ENCODE measurements at places on chromosomes 12 and 14.

GRCh38 chr12:48832321-48833060 is 14.2 kb downstream of the CACNB3 start:
- no peak for DNase-seq

- no peak for DNase-seq
Observed at GRCh38 chr14:82122655-82123054, 589.0 kb upstream of the SEL1L start.

GRCh38 chr12:93663006-93663728 is 14.0 kb upstream of the CRADD start:
- DNase-seq: no peak

- no peak for DNase-seq
Observed at GRCh38 chr14:80117876-80118275, 93.4 kb downstream of the DIO2 start.

- DNase-seq: no peak
Observed at GRCh38 chr14:32374155-32374554, 45.1 kb downstream of the AKAP6 start.

- no peak for DNase-seq
Observed at GRCh38 chr12:94010307-94010706, 138.1 kb upstream of the PLXNC1 start.

GRCh38 chr12:38427442-38427841 is 110.9 kb downstream of the ALG10B start:
- no peak for DNase-seq

DNA sequence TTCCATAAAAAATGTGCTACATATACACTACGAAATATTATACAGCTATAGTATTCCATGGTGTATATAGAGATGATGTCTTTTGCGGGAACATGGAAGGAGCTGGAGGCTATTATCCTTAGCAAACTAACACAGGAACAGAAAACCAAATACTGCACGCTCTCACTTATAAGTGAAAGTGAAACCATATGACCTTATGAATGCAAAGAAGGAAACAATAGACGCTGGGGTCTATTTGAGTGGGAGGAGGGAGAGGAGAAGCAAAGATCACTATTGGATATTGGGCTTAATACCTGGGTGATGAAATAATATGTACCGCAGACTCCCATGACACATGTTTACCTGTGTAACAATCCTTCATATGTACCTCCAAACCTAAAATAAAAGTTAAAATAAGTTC is 142.8 kb downstream of the LRFN5 start:
- DNase-seq: no peak

DNA sequence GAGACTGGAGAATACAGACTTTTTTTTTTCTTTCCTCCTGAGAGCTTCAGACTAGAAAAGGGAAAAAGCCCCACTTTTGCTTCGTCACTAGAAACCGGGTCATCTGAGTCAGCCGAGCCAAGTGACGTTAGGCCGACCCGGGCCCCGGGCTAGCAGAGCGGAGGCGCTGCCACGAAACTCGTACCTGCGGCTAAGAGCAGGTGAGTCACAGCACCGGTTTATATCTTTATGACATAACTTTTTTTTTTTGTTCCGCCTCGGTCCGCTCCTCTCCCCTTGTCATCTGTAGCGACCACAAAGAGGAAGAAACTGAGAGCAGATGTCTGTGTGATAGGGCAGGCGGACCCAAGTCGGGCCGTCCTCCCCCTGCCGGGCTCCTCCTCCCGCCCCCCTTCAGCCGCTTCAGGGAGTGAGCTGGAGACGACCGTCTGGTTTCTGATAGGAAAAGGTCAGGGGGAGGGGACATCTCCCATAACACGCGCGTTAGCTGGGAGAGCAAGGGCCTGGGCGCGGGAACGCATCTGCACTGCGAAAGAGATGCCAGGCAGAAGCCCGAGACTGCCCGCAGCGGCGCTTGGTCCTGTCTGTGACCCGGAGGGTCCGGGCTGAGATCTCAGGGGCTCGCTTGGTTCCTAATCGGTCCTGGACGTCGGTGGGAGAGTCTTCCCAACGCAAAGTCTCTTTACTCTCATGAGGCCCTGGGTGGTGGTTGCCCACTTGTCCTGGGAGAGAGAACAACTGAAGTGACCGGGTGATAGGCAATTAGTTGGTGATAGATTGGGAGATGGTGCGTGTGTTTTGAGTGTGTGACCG is 586 bp downstream of the TTC6 start:
- DNase-seq: no peak

DNA sequence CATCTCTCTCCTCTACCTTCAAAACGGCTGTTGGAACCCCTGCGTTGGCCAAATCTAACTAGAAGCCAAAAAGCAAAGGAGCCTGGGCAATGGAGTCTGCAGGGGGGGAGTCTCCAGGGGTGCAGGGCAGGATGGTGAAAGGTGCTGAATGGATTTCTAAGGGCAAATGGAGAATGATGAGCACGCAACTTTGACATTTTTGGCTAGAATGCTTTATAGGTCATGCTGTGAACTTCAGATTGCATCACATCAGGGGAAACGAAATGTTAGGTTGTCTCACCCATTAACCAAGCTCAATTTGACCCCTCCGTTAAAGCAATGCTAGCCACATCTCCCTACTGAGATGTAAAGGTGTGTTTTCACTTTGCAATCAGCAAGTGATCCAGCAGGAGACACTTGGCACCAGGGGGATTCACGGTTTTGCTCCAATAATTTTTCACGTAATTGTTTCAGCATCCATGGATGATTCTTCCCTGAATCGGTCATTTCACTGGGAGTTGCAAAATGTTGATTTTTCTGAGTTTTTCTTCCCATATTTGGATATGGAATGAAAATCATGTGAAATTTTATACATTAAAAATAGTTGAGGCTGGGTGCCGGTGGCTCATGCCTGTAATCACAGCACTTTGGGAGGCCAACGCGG is 78.0 kb upstream of the MDM1 start:
- DNase-seq: no peak

GRCh38 chr14:96118391-96118790 is 79.2 kb downstream of the C14orf132 start:
- no peak for DNase-seq

DNA sequence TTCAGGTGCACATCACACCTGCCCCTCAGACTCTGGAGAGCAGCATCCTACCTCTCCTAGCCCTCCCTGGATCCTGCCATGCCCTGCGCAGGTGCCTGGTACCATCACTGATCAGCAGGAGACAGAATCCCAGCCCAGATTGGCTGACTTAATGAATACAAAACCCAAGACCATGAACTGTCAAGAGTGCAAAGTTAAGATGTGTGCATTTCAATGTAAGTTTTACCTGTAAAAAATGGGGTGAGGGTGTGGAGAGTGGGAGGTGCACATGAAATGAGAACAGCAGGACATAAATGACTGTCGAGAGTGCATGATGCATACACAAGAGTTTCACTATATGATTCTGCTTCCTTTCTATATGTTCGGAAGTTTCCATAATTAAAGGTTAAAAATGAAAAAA is 57.9 kb upstream of the GPR68 start:
- DNase-seq: no peak

DNA sequence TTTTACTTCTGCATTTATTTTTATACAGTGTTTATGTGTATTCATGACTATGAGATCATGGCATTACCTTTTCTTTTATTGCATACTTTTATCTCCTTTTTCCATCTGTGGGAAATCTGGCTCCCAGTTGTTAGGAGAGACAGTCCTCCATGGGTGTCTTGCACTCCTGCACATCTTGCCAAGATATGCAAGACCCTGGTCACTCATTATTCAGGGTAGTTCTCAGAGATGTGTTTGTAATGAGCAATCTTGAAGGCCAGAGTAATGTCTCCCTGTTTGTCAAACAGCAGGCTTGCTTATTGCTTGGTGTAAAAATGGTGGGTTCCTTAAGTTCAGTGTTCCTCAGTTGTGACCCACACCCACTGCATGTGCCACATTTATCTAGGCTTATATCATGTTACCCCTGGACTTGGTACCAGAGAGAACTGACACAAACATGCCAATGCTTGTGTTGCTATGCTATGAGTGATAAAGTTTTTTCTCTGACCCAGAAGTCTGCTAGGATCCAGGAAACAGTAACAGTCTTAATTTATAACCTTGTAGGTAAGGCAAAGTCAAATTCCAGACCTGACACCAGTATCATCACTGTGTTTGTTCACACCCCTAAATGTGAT is 36.8 kb downstream of the PPHLN1 start:
- no peak for DNase-seq

DNA sequence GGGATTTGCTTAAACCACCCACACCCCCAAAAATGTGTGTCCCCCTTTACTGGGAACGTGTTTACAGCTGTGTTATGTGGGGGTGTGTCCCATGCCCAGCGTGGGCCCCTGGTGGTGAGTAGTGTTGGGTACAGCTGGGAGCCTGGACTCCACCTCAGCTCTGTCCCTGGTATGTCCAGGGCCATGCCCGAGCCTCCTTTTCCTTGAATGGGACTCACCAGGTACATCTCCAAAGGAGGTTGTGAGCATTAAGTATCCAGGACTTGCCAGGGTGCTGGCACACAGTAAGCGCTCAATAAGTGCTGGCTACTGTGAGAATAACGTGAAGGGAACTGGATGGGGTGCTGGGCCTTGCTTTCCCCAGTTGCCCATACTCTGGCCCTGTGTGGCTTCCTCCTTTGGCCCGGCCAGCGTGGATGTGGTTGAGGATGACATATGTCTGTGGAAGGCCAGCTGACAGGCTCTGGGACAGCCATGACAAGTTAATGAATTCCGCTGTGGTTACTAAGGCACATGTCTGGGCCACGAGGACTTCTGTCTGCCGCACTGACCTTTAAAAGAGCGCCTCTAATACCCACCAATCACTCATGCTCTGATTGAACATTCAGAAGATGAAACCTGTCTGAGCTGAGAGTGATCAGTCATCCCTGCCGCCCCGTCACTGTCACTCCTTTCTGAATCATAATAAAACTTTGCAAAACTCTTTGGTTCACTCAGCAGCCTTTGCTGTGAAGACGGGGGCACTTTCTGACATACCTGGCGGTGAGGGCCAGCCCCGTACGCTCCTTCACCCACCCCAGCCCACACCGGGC is 74.7 kb downstream of the DIO3 start:
- no peak for DNase-seq

- no peak for DNase-seq
Observed at GRCh38 chr12:59859171-59859510, 263.3 kb downstream of the SLC16A7 start.

DNA sequence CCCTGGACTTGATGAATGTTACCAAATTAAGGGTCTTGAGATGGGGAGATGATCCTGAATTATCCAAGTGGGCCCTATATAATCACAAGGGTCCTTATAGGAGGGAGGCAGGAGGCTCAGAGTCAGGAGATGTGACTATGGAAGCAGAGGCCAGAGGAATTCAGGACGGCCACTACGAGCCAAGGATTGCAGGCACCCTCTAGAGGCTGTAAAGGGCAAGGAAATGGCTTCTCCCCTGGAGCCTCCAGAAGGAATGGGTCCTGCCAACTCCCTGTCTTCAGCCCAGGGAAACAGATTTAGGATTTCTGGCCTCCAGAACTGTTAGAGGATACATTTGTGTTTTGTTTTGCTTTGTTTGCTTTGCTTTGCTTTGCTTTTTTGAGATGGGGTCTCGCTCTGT is 8.8 kb downstream of the BDKRB1 start:
- no peak for DNase-seq

GRCh38 chr12:112549031-112549430 is 130.3 kb downstream of the PTPN11 start:
- DNase-seq: no peak

DNA sequence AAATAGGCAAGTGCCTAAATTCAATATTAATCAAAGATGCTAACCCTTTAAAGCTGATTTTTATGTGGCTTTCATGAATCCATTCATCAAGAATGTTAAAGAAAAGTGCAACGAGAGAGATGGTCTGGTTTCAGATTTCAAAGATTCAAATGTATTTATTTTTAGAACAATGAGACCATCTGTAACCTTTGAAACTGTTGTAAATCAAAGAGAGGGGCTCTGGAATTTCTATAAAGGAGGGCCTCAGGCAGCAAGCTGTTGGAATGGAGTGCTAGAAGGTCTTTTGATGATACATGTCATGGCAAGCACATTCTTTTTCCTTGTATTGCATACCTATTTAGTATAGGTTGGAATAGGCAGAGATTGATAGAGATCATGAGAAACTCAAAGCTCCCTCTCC is 433.0 kb downstream of the LRIG3 start:
- no peak for DNase-seq

DNA sequence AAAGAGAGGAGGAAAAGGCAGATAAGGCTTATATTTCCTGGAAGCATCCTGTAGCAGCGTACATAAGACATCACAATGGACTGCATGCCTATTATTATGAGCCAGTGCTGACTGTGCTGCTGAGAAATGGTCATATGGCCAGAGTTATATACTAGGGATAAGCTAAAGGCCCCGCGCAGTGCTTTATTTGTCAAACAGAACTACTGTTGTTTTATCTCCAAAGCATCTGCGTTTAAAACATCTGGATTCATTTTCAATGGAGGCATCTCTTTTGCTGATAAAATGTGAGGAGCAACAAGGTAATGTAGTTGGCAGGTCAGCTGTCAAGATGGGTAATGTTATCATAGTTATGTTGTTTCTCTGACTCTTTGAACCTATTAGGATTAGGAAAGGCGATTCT is 28.0 kb upstream of the LMNTD1 start:
- no peak for DNase-seq

DNA sequence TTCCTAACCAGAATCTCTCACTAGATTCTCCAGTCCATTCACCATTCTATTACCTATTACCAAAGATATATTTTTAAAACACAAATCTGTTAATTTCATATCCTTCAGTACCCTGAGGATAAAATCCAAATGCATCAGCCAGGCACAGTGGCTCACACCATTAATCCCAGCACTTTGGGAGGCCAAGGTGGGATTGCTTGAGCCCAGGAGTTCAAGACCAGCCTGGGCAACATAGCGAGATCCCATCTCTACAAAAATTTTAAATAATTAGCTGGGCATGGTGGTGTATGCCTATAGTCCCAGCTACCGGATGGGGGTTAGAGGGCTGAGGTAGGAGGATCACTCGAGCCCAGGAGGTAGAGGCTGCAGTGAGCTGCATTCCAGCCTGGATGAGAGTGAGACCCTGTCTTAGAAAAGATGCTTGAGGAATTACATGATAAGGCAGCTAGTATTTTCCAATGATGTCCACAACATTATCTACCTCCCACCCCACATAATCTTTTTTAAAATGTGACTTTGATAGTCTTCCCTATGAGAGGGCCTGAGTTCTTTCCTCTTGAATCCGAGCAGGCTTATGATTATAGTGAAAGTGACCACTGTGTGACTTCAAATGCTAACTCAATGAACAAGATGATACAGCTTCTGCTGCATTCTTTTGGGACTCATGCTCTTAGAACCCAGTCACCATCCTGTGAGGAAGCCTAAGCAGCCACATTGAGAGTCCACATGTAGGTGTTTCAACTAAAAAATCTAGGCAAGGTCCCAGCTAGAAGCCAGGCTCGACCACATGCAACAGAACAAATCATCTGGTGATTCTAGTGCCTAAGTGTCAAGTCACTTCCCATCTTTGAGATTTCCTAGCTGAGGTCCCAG is 18.0 kb downstream of the HECTD1 start:
- DNase-seq: no peak

GRCh38 chr12:106696681-106697417 is 77.6 kb upstream of the RIC8B start:
- DNase-seq: no peak

- no peak for DNase-seq
Observed at GRCh38 chr12:116400636-116401372, 123.3 kb upstream of the MED13L start.

- DNase-seq: no peak
Observed at GRCh38 chr12:48779869-48780268, 9.0 kb downstream of the ADCY6 start.

- DNase-seq: peak; percentile 54
Observed at GRCh38 chr12:630656-631632, 32.3 kb downstream of the NINJ2 start.

- DNase-seq: no peak
Observed at GRCh38 chr12:16472631-16473030, 125.2 kb downstream of the MGST1 start.

- DNase-seq: peak; percentile 38
Observed at GRCh38 chr12:124389138-124389724, 94.3 kb downstream of the RFLNA start.

All from stimulated activated CD4-positive, alpha-beta T cell treated with anti-CD3 and anti-CD28 coated beads, Interleukin-15, amount 100 ng/mL, for 1 hour (primary cell).